ENCODE measurements at places on chromosomes 4 and X.

- DNase-seq, result no peak
Measured at GRCh38 chr4:10095296-10095991, 21.2 kb downstream of the WDR1 start.

DNA sequence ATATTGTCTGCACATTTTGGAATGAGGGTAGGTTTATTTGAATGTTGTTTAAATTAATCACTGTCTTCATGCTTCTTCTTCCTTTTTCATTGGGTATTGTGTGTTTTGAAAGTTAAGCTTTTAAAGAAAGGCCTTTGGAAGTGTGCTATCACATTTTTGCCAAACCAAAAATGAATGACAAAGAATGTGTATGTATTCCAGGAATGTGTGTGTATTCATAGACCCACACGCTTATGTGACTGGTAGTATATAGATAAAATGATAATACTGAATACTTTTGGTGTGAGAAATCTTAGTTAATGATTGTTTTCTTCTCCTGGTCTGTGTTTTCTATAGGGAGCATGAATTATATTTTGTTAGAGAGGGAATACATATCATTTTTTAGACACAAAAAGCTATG lies 404.4 kb downstream of the TLL1 start:
- no peak for DNase-seq

- no peak for DNase-seq
Measured at GRCh38 chr4:162350331-162350730, 186.5 kb upstream of the FSTL5 start.

DNA sequence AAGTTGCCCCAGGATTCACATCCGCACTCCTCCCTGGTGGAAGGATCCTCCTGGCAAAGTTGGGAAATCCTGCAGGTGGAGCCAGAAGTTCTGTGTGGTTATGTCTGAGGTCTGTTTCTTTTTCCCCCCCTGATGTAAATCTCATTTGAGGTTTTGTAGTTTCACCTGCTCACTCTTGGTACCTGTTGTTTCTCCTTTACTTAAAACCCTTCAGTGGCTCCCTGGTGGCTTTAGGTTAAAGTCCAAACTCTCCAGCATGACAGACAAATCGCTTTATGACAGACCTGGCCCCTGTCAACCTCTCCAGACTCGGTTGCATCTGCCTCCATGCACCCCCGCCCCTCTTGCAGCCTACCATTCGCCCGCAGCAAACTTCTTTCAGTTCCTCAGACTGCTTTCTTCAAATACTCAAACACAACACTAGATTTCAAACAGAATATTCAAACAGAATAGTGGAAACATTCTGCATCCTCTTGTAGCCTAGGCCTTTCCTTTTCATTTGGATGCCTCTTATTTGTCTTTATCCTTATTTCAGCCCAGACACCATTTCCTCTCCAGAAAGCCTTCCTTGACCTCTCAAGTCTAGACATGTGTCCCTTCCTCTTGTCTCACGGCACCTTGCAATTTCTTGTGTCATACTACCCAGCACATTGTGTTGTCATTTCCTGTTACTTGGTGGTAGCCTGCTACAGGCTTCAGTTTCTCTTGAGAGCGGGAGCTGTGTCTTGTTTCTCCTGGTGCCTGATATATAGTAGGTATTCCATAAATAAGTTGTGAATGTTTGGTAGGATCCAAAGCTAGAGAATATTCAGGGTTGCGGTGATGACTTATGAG lies 24.8 kb downstream of the IL13RA1 start:
- DNase-seq, result no peak

- DNase-seq, result no peak
Measured at GRCh38 chrX:39174772-39175417, 373.6 kb downstream of the MID1IP1 start.

DNA sequence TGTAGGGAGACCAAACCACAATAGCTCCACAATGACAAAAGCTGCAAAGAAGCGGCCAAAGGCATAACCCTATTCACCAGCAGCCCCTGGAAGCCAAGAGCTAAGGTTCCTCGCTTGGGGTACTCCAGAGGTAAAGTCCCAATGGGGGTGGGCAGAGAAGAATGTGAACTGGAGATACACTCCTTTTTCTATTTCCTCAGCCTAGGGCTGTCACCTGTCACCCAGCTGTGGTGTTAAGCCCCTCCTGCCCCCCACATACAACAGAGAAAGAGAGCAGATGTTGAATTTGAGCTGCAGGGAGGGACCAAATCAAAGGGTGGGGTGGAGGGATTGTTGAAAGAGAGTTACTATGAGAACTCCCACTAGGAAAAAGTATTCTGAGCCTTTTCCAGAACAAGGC lies 26.1 kb downstream of the AMOT start:
- DNase-seq, result no peak

DNA sequence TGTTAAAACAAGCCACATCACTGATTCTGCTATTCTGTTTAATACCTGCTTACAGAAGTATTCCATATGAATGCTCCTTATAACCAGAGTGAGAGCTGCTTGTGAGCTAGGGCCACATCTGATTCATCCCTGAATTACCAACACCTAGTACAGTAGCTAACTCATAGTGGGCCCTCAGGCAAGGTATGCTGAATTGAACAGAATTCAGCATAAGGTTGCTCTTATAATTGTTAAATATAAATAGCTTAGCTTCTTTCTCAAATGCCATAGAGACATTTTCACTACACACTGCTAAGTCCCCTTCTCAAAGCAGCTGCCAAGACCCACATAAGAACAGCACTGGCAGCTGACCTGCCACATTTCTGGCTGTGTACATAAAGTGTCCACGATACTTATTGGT lies 27.0 kb upstream of the MCF2 start:
- DNase-seq, result no peak

DNA sequence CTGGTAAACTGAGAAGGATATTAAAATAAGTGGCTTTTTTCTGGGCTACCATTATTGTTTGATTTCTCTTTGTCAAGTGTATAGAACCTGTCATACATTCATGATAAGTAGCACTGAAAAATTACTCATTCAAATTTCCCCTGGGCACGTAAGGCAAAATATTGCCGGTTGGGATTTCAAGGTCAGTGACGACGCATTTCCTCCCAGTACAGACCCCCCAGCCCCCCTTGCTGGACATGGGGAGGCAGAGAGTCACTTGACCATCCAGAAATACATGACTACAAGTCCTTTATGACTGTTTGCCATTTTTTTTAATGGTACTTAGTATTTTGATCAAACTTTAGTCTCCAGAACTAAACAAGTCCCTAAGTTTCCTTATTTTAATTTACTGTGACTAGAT lies 6.8 kb upstream of the MND1 start:
- DNase-seq, result no peak

DNA sequence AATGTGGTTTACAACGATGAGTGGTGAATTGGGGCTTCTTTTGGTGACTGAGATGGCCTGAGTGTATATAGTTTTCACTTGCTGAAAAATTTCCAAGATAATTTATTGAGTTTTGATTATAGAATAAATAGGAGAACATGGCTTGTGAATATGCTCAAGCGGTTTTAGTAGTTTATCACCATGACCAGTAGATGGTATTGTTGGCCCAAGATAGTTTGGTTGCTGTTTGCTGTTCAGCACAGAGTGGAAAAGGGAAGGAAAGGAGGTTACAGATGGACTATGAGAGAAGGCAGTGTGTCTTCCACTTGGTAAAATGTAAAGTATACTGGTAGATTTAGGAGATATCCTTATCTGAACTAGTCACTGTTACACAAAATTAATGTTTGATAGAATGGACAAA lies 55.8 kb upstream of the POU4F2 start:
- DNase-seq, result no peak

DNA sequence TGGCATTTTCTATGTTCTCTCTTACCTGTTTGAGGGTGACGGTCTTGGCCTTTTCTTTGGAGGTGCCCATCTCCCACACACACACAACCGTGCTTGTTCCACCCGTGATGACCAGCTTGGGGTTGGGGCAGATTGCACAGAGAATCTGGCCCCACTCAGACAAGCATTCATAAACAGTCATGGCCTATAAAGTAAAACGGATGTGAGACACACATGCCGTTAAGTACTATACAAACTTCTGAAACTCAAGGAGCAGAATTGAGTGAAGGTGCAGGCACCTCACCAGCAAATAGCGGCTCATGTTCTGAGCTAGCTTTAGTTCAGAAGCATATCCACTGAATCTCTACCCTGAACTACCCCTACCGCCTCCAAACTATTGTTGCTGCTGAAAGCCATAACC lies 107.6 kb downstream of the CDS1 start:
- DNase-seq, result no peak

- DNase-seq, result no peak
Measured at GRCh38 chrX:9635368-9635767, 130.3 kb downstream of the GPR143 start.

GRCh38 chr4:8286719-8287342 lies 17.3 kb downstream of the HTRA3 start:
- no peak for DNase-seq

DNA sequence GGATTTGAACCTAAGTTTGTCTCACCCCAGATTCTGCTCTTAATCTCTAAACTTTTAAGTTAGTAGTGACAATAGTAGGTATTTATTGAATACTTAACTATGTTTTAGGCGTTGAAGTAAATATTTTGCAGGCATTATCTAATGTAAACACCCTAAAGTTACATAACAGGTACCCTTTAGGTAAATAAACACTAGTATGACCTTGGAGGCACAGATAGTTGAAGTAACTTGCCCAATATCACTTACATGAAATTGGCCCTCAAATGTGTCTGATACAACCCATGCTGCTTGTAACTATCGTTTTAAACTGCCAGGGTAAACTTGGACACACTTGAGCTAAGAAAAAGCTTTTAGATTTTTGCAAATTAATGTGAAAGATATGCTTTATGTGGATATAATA lies 3.0 kb downstream of the HPRT1 start:
- DNase-seq, result no peak
